ENCODE measurements at places on chromosomes 13 and 19. TPM values are rescaled to one million over a fixed set of nuclear protein-coding genes. Genes with fewer than 3 reads are reported as not detected.

Gene WDR88
- total RNA-seq = 0.51 TPM

- peak; percentile 65 for DNase-seq
Measured at GRCh38 chr13:77415253-77416071, 88.6 kb upstream of the MYCBP2 start.

Gene FCAR
- not detected for total RNA-seq

GRCh38 chr19:29098863-29099481 lies 114.0 kb downstream of the UQCRFS1 start:
- DNase-seq = no peak

GRCh38 chr19:21704320-21704719 lies 63.1 kb downstream of the ZNF100 start:
- no peak for DNase-seq

DNA sequence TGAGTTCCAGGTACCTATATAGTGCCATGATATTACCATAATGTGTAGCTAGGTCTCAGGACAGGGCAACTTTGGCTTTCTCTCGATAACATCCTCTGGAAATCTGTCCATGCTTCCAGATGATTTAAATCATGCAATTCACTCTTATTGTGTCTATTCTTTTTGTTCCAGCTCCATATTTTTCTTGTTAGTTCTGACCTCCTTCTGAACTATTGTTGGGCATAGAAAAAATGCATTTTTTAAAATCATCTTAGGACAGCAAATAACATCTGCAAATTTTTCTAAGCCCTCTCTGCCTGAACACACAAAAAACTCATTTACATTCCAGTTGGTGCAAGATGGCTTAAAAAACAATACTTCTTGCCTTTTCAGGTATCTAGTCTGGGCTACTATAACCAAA lies 1561.0 kb upstream of the MIR17HG start:
- no peak for DNase-seq

GRCh38 chr13:21025539-21025938 lies 35.8 kb downstream of the LATS2 start:
- DNase-seq = no peak

DNA sequence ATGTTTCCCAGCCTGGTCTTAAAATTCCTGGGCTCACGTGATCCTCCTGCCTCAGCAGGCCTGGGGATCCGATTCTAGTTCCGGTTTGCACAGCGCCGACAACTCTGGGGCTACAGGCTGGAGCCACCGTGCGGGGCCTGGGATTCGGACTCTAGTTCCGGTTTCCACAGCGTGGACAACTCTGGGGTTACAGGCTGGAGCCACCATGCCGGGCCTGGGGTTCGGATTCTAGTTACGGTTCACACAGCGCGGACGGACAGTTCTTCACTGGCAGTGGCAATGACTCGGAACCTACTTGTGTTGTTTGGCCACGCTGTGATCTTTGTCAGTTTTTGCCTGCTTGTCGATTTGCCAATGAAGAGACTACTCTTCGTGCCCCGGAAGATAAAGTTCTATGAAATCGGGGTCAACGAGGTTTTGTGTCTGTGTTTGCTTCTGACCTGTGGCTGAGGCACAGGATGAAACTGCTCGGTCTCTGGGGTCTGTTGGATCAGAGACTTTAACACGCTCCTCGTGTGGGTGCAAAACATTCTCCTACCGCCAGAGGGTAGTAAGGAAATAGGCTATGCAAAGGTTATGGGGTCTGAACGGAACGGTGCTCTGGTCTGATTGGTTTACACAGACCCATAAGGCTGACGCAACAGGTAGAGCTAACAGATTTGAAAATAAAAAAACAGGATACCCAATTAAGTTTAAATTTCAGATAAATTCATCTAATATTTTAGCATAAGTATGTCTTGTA lies 12.1 kb upstream of the ZSCAN1 start:
- peak; percentile 83 for DNase-seq

DNA sequence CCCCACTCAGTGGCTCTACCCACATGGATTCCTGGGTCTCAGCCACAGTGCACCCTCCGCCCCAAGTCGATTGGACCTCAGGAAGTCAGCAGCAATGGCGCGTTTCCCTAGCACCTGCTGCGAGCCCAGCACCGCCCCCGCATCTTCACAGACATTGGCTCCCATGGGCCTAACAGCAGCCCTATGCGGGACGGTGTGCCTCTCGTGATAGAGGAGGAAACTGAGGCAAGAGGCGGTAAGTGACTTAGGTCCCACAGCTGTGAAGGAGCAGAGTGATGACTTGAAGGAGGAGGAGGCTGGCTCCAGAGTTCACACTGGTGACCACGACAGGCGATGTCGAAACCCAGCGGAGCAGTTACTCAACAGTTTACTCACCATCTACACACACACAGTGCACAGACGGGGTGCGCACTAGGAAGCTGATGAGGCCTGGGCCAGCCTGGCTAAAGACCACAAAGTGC lies 104.5 kb upstream of the SOX1 start:
- no peak for DNase-seq

Gene SPRED3
- 1.2 TPM for total RNA-seq

GRCh38 chr19:19406878-19407632 lies 1.6 kb downstream of the GATAD2A start:
- DNase-seq = peak; percentile 61

- peak; percentile 65 for DNase-seq
Measured at GRCh38 chr19:4327252-4327876, 11.3 kb downstream of the STAP2 start.

DNA sequence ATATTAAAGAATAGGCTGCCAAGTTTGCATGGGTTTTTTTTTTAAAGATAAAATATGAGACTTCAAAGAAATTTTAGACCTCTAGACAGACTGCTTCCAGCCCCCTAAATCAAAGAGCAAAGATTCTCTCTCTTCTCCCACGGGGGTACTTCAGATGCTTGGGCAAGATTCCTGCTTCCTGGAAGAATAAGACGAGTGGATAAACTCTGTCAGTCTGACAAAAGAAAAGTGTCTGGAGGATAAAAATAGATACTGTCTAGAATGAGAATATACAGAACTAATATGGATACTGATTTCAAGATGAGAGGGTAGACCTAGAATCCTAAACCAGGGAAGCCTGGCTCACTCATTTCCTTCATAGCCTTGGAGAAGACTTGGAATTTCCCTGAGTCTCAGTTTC lies 435.1 kb downstream of the FOXO1 start:
- no peak for DNase-seq

DNA sequence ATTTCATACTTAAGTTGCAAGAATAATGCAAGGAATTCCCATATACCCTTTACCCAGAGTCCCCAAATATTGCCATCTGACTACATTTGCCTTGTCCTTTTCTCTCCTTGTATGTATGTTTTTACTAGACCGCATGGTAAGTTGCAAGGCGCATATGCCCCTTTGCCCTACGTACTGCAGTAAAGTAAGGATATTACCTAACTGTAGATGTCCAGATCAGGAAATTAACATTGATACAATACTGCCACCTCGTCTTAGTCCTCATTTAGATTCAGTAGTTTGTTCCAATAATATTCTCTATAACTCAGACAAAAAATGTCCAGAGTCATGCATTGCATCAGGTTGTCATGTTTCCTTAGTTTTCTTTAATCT lies 9.3 kb downstream of the SAFB start:
- no peak for DNase-seq

- no peak for DNase-seq
Measured at GRCh38 chr19:50481351-50482149, 4.9 kb upstream of the GARIN5A start.

DNA sequence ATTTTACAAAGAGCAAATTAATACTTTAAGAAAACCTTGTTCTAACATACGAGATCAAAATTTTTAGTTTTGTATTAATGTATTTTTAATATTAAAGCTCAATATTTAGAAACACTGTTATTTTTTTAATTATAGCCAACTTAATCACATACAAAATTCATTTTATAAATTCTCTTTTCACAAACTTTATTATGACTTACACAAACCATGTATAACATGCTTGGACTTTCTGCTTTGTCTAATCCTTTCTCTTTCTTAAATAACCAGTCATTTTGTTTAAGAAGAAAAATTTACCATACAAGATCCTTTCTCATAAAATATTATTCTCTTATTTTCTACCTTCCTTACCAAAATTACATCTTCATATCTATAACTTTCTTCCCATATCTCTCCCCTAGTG lies 62.2 kb downstream of the CYSLTR2 start:
- no peak for DNase-seq

Gene ICAM1
- total RNA-seq = 10.2 TPM

Gene PSG6
- not detected for total RNA-seq

- no peak for DNase-seq
Measured at GRCh38 chr13:78029901-78030300, 111.3 kb upstream of the EDNRB start.

DNA sequence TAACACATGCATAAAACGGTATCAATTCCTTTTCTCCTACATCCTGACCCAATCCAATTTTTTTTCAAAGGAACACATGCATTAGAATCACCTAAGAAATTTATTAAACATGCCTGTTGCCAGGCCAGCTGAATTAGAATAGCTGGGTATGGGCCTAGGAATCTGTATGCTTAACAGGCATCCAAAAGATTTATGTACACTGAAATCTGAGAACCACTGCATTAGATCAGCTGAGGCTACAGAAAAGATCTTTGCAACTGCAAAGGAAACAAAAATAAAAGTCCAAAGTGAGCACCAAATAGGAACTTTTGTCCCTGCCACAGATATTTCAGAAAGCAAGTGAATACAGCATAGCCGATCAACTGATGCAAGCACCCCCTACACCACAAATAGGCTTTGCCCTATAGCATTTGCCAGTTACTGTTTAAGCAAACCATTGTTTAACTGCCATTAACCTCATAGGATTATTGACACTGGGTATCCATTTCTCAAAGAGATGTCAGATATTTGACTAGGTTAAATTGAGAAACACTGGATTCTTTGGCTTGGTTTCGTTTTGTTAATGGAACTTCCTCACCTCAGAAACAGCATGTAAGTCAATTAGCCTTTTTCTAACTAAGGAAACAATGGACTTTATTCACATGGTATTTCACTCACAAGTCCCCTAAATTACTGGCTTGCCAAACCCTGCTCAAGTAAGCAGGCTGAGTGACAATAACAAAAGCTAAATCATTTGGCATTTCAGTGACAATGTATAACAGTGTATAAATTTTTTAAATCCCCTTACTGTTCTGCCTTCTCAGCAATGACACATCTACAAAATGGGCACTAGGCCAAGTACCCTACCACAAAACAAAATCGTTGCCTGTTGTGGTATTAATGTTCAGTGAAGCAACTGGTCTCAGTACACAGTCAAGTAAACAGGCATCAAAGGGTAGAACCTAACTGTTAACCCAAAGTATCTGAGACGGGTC lies 67.8 kb downstream of the SUCLA2 start:
- DNase-seq = no peak

DNA sequence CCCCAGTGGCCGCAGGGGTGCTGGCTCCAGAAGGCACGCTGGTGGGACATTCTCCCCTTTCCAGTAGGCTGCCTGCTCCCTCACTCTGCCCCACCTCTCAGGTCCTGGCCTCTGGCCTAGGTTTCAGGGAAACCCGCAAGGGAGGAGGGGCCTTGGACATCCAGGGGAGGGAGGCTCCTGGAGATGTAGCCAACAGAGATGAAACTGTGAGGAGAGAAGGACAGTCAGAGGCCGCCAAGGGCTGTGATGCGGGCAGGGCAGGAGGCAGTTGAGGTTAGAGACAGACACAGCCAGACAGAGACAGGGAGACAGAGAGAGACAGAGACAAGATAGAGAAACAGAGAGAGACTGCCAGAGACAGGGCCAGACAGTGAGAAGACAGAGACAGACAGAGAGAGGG lies 127.7 kb downstream of the UQCRFS1 start:
- DNase-seq = no peak

DNA sequence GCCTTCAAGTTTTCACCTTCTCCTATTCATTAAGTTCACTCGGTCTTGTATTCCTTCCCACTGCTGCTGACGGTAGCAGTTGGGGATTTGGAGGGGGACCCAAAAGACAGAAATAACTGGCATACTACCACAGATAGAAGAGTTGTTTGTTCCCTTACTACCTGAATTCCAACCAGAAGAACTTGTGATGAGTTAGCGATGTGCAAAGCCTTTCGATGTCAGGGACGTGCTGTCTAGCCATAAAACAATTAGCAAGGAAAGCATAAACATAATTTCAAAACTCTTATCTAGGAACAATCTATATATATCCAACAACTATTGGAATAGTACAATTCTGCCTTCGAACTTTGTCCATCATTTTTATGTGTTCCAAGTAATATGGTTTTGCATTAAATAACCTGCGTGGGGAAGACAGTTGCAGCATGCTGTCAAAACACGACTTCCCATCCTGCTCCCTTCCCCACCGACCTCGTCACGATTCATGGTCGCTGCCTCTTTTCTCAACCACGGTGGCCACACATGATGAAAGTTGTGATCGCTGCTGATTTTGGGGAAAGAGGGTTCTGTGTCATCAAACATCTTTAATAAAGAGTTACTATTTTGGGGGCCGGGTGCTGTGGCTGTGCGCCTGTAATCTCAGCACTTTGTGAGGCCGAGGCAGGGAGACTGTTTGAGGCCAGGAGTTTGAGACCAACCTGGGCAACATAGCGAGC lies 3.8 kb upstream of the SLC7A9 start:
- no peak for DNase-seq

DNA sequence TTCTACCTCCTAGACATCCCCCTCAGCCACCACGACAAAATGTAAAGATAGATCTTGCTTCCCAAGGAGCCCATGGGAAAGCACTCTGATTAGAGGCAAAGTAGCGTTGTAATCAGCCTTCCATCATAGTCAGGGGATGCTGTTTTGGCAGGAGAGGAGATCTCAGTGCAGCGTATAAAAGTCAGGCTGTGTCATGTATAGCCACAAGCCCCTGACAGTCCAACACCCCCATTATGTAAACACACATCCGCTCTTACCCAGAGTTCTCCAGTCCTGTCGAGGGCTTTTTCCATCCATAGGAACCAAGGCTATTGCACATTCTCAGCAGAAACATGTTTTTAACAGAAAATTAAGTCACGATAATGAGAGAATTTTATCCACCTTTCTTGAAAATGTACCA lies 156.3 kb downstream of the CYSLTR2 start:
- no peak for DNase-seq

GRCh38 chr19:2589441-2589840 lies 113.1 kb downstream of the GNG7 start:
- DNase-seq = no peak

- DNase-seq = no peak
Measured at GRCh38 chr13:24265453-24265852, 43.9 kb upstream of the C1QTNF9 start.

GRCh38 chr13:30331331-30331771 lies 24.0 kb upstream of the KATNAL1 start:
- no peak for DNase-seq

- no peak for DNase-seq
Measured at GRCh38 chr19:44648631-44649251, 5.0 kb downstream of the PVR start.

- DNase-seq = no peak
Measured at GRCh38 chr19:53909471-53910169, 542 bp downstream of the CACNG7 start.

Gene CYP2S1
- not detected for total RNA-seq

DNA sequence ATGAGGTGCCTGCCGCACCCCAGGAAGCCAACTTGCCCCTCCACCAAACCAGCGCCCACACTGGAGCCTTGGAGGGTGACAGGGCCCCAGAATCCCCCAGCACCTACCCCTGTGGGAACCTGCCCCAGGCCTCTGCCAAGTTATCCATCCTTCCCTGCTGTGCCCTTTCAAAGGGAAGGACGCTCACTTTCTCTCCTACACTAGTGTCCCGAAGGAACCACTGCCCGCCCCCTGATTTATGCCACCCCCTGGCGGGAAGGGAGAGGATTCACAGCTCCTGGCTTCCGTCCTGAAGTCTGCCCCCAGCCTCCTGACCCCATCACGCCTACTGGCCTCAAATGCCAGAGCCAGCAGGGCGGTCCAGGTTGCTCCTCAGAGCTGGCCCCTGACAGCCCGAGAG lies 1.4 kb downstream of the EVI5L start:
- DNase-seq = peak; percentile 24

- DNase-seq = no peak
Measured at GRCh38 chr13:110103534-110103933, 203.4 kb downstream of the COL4A1 start.

Data from B cell (primary cell).